ENCODE measurements at places on chromosomes 3 and 15.

DNA sequence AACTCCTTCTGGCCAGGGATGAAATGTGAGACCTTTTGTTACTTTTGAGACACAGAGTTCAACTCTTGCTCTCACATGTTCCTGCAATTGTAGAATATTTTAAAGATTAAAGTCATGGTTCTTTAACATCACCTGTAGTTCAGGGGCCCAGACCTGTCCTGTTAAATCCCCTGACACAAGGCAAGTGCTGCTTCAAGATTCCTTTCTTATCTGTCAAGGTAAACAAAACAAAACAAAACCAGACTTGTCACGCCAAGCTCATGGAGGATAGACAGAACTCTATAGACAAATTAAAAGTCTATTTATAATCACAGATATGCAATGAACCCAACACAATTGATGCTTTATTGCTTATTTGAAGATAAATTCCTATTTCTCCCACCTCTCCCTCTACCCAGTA, 48.6 kb upstream of the NEDD4 start:
- no peak for DNase-seq

DNA sequence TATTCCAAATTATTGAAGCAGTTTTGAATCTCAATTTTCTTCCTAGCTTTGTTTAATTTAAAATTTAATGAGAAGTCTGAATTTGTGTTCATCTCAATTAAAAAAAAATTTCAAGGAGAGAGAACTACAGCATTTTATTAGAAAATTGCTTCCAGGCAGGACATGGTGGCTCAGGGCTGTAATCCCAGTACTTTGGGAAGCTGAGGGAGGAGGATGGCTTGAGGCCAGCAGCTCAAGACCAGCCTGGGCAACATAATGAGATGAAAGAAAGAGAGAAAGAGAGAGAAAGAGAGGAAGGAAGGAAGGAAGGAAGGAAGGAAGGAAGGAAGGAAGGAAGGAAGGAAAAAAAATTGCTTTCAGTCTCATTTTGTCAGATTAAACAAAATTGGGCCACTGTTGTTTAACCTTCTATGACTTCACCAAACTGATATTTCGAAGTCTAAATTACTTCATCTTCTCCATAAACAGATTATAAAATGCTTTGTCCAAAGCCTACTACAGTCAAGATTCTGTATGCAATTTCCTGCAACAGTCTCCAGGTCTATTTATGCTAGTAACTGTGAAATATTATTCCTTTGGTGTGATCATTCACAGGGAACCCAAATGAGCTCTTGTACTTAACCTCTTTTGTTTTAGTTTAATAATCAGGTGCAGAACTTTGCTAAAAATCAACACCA, 6.6 kb upstream of the ABHD6 start:
- no peak for DNase-seq

DNA sequence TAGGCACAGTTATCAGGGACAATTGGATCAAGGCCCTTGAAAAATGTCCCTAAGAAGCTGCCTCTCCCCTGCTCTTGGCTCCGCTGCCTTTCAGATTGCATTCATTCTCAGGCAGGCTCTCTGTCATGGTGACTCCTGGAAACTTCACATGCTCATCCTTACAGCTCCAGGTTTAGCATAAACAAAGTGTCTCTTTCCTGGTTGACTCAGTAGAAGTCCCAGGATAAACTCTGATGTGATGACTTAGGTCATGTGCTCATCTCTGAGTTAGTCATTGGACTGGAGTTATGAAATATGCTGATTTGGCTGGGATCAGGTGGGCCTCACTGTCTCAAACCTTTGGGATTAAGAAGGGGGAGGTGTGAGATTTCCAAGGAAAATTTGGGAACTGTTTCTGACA, 243.8 kb downstream of the ZNF621 start:
- DNase-seq, result no peak

GRCh38 chr15:71807691-71808091, 2.7 kb upstream of the NR2E3 start:
- no peak for DNase-seq

GRCh38 chr3:134236505-134237170, 14.0 kb downstream of the RYK start:
- no peak for DNase-seq

- DNase-seq, result no peak
These were observed 494.0 kb upstream of the TGFBR2 start for GRCh38 chr3:30112411-30112810.

DNA sequence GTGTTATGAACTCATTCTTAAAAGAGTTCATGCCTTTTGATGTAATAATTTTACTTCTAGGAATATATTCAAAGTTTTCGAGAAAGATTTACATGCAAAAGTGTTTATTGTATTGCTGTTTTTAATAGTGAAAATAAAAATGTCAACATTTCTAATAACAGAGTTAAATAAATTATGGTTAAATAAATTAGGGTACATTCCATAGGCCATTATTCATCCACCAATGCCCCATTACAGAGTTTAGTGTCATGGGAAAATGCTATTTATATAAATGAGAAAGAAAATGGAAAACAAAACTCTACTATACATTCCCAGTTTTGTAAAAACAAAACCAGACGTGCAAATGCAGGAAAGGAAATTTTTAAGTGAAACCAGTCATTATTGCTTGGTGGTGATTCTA, 538.1 kb upstream of the TBL1XR1 start:
- no peak for DNase-seq

DNA sequence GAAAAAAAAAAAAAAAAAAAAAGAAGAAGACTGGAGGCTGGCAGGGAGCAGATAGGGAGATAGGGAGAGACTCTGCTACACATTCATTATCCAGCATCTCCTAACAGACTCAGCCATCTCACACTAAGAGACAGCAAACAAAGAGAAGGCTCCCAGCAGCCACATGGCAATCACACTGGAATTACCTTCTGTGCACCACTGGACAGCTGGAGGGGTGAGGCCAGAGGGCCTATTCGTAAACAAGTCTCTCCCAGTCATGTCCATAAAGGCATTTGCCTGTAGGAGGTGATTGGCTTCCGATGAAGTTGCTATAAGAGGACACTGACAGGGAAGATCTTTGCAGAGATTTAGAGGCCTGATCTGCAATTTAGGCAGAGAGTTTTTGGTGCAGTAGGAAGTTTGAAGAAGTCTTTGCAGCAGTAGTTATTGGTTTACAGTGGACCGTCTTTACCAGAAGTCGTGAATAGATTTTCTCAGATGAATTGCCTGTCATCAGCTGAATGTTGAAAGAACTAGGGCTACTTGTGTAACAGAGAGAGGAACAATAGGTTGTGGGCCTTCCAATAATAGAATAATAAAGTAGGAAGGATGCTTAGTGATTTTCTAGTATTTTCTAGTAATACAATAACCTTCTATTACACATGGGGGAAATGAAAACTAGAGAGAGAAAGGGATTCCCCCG, 89.7 kb downstream of the TP63 start:
- no peak for DNase-seq

DNA sequence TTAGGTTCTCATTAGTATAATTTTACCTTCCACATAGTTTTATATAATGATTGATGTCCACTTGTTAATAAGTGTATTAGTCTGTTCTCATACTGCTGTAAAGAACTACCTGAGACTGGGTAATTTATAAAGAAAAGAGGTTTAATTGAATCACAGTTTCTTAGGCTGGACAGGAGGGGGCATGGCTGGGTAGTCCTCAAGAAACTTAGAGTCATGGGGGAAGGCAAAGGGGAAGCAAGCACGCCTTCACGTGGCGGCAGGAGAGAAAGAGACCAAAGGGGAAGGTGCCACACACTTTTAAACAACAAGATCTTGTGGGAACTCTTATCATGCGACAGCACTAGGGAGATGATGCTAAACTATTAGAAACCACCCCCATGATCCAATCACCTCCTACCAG, 19.2 kb downstream of the DZIP3 start:
- no peak for DNase-seq

DNA sequence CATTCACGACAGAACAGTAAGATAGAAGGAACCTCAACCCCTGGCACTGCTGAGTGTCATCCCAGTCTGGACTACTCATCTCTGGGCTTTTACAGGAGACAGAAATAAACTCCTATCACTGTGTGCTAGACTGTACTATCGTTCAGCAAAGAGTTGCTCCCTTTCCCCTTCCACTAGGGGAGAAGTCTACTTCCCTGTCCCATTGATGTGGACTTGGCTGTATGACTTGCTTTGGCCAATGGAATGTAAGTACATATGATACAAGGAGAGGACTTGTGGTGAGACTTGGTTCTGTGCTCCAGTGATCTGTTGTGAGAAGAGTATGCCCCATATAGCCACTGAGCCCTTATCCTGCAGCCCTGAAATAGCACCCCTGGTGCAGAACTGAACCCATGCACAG, 5.3 kb upstream of the KIF7 start:
- no peak for DNase-seq

DNA sequence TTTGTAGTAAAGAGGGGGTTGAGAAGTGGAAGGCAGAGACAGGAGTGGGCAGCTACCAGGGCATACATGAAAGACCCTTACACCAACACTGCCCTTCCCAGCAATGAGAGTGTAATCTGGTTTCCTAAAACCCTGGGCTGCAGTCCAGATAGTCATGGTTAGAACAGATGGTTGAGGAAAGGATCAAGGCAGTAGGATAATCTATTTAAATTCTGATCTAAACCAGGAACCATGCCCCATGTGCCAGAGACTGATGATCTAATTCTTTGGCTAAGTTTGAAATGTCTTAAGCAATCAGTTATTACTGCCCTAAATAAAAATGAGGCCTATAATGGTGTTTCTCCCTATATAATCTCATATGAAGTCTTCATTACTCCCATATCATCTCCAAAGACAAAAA, 59.6 kb downstream of the PRTG start:
- no peak for DNase-seq

DNA sequence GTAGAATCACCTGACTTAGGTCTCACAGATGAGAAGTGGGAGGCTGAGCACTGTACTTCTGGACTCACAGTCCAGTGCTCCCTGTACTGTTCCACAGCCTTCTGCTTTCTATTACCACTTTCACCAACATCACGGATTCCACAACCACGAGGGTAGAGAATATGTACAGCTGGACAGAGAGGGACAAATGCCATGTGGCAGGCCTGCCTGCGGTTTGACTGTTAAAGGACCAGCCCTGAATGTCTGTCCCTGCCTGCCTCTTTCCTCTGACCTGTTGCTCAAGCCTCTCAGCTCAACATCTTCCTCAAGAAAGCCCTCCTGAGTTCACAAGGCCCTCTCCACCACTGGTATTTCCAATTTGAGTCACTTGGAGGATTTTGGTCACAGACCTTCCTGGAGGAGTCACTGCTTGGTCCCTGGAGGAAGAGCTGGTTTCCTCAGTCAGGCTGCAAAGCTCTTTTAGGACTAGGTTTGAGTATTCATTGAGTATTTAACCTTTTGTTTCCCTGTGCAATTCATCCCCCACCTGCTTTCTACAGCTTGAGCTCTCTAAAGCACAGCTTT, 49.1 kb downstream of the RAB11A start:
- no peak for DNase-seq

GRCh38 chr3:17553080-17553479, 189.4 kb downstream of the TBC1D5 start:
- no peak for DNase-seq

- DNase-seq, result no peak
These were observed 52.9 kb upstream of the RNU6-1 start for GRCh38 chr15:67892559-67893377.

- peak; percentile 36 for DNase-seq
These were observed 611 bp upstream of the LINGO1 start for GRCh38 chr15:77633134-77633912.

- DNase-seq, result no peak
These were observed 768.5 kb upstream of the CFAP20DC start for GRCh38 chr3:59818033-59818918.

- DNase-seq, result no peak
These were observed 41.6 kb downstream of the MB21D2 start for GRCh38 chr3:192875971-192876565.
